ENCODE measurements at places on chromosomes 6 and 20.

GRCh38 chr6:169188475-169188874 is 65.2 kb downstream of the THBS2 start:
- DNase-seq: no peak

DNA sequence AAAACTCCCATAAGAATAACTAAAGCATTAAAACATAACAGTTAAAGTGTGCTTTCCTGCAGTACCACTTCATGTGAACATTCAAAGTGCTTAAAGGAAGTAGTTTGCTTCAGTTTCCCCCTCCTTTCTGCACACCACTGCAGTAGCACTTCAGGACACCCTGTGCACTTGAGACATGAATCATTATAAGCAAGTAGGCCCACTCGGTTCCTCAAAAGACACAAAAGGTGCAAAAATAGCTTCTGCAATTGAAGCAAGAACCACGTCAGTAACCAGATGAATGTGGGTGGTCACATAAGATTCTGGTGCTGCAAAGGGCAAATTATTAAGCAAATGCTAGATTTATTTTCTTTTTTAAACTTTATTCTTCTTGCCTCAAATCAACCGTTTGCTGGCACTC is 160.6 kb downstream of the HIVEP2 start:
- no peak for DNase-seq

DNA sequence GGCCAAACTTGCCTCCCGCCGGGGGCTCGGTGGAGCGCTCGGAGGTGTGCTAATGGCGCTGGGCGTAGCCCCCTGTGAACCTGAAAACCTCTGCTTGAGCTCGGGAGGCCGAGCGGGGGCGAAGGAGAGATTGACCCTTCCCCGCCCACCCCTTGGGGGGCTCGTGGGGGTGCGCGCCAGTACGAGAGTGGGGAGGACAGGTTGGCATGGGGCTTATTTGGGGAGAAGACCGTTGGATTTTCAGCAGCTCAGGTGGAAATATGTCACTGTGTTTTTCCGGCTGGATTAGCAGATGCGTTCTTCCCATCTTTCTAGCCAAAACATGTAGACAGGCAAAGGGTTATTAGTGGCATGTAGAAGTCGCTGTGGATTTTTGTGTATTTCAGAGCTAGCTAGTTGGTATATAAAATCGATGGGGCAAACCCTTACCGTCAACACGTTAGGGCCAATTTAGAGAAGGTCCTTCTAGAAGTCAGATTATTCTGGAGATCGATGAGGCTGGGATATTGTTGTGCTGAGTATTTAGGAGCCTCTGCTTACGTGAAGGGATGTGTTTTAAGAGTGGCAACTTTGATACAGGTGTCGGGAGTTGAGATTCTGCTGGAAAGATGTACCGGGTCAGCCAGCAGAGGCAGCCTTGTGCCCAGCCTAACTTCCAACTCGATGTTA is 525 bp downstream of the NCOA7 start:
- peak; percentile 65 for DNase-seq

- DNase-seq: no peak
These were observed 38.8 kb upstream of the KHDRBS2 start for GRCh38 chr6:62324834-62325233.

DNA sequence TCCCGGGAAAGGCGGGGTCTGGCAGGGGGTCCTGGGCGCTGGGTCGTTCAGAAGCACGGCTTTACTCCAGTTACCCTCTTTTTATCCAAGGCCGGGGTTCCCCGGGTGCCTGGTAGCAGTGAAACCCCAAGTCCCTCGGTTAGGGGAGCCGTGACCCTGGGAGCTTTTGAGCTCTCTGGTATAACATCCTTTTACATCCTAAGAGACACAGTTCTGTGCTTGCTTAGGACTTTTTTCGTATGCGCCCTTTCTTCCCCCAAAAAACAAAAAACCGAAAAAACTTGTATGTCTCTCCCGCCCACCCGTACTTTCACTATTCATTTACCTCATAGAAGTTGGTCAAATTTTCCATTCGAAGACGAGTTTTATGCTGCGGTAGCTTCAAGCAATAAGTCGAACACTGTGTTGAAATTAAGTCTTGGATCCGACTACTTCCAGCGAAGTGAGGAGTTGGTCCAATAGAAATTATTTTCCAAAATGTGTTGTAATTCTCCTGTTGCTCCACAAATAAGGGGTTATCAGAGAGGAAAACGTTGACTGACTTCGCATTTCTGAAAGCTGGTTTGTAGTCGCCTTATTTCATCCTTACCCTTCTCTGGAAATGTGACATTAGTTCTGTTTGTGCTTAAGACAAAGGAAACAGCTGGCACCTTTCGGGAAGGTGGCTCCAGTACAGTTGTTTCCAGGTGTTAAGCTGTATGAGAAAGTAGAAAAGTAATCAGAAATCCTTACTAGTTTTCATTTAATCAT is 816 bp upstream of the MAN1A1 start:
- DNase-seq: peak; percentile 83

DNA sequence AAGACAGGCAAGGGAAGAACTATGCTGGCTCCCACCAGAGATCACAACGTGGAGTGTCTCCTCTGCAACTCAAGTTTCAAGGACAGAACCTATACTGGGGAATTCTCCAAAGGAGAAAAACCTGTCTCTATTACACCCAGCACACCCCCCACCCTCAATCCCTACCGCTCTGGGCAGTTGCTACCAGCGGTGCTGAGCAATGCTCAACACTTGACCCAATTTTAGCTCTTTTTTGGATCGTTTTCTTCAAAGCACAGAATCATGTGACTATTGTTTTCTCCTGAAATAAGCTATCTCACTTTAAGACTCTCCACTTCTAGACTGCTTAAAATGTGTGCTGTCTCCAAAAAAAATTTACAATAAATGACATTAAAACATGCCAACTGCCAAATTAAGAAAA is 23.3 kb downstream of the MAP7 start:
- DNase-seq: no peak

DNA sequence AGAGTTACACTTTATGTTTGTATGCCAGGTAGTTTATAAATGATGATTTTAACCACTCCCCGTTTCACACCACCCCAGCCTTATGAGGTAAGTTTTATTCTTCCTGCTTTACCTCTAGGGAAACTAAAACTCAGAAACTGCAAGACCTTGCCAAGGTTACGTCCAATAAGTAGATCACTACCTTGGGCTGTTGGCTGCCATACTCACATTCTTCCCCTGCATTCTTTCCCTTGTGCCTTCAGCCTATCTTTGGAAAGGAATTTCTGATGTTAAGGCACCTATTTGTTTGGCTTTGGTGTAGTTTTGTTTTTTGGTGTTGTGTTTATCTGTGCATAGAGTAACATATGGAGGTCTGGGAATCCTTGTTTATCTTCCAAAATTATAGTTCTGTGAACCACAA is 122.1 kb downstream of the UST start:
- DNase-seq: no peak

- no peak for DNase-seq
These were observed 72.4 kb downstream of the TULP4 start for GRCh38 chr6:158384671-158385110.

- no peak for DNase-seq
These were observed 28.3 kb upstream of the SMIM29 start for GRCh38 chr6:34276881-34277762.

- no peak for DNase-seq
These were observed 10.0 kb downstream of the TRERF1 start for GRCh38 chr6:42441697-42442081.

- DNase-seq: no peak
These were observed 22.4 kb downstream of the IL17A start for GRCh38 chr6:52208612-52209011.

DNA sequence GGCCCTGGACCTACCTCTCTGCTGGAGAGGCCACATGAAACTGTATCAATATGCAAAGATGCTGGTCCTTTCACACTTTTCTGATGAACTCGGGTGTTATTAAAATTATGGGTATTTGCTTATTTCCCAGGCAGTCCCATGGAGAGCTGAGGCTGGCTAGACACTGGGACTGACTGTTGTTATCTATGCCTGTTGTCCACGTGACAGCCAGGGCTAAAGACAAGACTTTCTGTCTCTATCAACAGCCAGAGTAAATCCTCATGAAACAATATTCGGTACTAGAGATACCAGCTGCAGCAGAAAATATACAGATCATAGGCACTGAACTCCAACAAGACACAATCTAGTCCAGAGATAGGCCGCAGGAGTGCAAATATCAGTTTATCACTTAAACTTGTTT is 236.4 kb downstream of the FOXA2 start:
- DNase-seq: no peak

DNA sequence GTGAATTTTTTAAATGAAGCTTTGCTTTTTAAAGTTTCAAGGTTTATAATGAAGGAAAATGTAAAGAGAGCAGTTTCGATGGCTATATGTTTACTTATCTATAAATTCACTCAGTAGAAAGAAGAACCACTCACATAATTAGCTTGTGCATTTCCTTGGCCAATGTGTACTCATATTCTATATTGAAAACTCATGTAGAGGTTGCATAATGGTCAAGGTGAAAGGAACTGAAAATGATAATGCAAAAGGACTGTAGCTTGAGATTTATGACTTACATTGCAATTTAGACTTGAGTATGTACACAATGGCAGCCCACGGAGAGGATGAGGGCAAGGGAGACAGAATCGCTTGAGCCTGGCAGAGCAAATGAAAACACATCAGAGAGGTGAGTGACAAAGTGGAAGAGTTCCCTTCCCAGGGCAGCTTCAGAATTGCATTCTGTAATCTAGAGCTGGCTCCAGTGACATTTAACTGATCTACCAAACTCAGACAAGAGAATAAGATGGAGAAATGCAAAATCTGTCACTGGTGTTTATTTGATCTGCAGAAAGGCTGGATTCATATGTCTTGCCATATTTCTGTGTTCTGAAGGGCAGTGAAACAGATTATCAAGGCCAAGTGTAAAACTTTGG is 191.8 kb downstream of the TMEM200A start:
- no peak for DNase-seq

DNA sequence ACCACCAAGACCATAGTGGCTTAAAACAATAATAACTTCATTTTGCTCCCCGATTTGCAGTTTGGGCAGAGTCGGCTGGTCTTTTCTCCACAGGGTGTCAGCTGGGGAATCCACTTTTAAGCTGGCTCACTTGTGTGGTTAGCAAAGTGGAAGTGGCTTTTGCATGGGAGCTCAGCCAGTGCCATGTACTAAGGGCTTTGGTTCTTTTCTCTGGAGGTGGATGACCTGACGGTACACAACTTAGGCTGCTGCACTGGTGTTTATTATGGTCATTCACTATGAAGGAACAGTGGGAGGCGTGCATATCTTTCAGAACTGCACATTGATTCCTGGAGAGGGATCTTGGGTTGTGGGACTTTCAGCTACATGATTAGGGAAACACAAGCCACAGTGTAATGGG is 141.0 kb downstream of the OR2B2 start:
- DNase-seq: no peak

DNA sequence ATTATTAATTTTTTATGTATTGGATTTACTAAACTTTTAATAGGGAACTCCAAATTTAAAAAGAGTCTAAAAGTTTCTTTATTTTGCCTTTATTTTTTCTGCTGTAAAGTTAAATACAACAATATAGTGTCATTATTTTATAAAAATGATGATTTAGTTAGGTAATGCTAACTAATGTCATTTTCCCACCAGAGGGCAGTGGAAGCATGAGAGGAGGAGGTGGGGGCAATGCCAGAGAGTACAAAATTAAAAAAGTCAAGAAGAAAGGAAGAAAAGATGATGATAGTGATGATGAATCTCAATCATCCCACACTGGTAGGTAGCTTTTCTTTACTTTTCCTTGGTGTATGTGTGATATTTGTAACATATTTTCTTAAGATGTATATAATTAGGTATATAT is 20.2 kb upstream of the FHL5 start:
- DNase-seq: no peak

DNA sequence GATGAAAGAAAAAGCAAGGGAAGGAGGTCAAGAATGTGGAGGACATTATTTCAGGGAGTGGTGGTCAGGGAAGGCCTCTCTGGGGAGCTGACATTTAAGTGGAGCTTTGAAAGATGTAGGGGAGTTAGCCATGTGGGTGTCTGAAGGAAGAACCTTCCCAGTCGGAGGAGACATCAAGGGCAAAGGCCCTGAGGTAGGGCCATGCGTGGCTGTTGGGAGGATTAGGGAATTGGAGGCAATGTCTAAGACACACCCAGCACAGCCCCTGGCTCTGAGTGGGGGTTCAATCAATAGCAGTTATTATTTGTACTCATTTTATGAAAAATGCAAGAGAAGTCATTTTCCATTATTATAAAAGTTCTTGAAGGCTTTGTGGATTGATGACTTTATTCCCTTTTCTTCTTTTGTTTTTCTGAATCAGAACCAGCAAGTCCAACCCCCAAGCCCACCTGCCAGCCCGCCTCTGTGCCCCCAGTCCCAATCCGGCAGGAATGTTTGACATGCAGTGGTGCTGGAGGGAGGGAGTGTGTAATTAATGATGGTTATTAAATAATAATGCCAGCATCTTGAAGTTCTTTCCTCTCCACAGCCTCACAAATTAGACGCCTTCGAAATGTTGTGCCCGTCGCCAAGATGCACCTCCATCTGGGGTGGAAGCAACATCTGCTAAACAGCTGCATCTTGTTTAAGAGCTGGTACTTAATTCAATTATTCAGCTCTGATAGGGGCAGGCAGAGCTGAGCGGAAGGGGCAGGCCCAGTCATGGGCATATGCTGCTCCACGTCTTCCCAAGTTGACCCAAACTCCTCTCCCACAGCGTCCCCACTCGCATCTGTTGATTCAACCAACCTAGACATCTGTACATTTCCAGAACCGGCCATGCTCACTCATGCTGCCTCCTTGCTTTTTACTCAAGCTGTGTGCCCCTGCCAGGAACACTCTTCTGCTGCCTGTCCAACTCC is 81.3 kb upstream of the SIRPA start:
- no peak for DNase-seq

- DNase-seq: no peak
These were observed 282.7 kb downstream of the TBC1D7 start for GRCh38 chr6:13045676-13046075.

DNA sequence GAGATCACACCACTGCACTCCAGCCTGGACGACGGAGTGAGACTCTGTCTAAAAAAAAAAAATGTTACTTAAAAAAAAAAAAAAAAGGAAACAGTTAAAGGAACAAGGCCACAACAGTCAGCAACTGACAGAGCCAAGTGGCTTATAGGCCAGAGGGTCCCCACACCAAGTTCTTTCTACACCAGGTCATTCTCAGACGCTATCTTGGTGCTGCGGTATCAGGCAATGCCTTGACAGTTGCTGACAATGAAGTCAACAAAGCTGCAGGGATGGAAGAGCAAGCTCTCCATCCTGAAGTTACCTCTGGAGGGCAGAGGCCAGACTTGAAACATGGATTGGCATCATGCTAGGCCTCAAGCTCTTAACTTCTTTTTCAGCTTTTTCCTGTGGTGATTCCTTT is 31.9 kb downstream of the COMMD7 start:
- no peak for DNase-seq

- DNase-seq: no peak
These were observed 48.9 kb downstream of the DCBLD1 start for GRCh38 chr6:117531346-117531745.

- DNase-seq: no peak
These were observed 4.1 kb upstream of the CALHM5 start for GRCh38 chr6:116507324-116507723.

DNA sequence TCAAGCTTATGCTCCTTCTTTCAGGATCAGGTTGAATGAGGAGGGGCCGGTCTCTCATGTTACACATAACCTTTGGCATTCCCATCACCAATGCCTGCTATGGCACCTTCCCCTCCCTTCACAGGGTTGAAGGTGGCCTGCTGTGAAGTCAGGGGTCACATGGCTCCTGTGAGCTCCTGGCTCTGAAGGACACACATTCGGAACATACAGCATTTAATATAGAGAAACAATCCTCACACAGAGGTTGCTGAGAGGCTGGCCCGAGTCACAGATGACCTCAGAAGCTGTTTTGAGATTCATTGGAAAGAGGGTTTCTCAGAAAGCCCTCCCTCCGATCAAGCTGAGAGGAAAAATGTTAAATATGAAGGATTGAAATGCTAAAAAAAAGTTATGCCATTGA is 82.1 kb downstream of the PSMG4 start:
- no peak for DNase-seq

GRCh38 chr20:51542571-51543421 is at the start of gene NFATC2:
Gene NFATC2, minus strand, starts transcription at chr20:51542719. Its CDS starts 220 bp downstream, at chr20:51542499.
- DNase-seq: peak; percentile 47

Data from hematopoietic multipotent progenitor cell treated with erythropoietin and hydrocortisone succinate and interleukin-3 and kit ligand, for 17 days (in vitro differentiated cells).